ENCODE measurements at places on chromosomes 12 and 14.

- no peak for DNase-seq
These were observed 189.4 kb upstream of the DYRK2 start for GRCh38 chr12:67459173-67459572.

- no peak for DNase-seq
These were observed 370.9 kb downstream of the TMEM132D start for GRCh38 chr12:129532707-129533499.

DNA sequence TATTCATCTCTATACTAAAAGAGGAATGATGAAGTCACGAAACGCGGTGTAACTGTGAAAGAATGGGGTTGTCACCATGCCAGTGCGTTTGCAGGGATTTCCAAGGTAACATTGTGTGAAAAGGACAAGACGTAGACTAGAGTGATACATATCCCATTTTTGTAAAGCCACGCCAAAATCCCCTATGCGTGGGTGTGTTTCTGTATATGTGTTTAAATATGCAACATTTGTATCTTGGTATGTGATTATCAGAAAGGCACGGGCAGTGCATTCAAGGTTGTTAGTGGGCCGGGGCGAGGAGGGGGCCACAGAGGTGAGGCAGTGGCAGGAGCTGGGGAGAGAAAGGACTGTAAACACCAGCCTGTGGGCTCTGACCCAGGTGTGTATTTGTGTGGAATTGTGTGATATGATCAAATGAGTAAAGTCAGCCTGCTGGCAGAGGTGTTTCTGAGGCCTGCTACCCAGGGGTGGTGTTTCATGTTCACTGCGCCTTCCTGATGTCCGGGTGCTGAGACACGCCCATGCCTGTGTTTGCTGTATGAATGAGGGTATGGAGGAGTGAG, 137.8 kb downstream of the ADGRD1 start:
- no peak for DNase-seq

- no peak for DNase-seq
These were observed 152.3 kb downstream of the MSRB3 start for GRCh38 chr12:65430571-65431306.

- no peak for DNase-seq
These were observed 3.7 kb upstream of the KRT3 start for GRCh38 chr12:52799505-52800211.

DNA sequence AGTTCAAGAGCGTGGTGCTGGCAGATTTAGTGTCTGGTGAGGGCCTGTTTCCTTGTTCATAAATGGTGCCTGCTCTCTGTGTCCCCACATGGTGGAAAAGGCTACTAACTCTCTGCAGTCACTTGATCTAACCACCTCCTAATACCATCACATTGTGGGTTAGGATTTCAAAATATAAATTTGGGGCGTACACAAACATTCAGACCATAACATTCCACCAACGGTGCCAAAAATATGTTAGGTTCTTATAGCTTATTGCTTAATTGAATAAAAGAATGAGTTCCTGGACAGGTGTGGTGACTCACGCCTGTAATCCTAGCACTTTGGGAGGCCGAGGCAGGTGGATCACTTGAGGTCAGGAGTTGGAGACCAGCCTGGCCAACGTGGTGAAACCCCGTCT, 3.4 kb upstream of the DYRK2 start:
- DNase-seq: no peak

DNA sequence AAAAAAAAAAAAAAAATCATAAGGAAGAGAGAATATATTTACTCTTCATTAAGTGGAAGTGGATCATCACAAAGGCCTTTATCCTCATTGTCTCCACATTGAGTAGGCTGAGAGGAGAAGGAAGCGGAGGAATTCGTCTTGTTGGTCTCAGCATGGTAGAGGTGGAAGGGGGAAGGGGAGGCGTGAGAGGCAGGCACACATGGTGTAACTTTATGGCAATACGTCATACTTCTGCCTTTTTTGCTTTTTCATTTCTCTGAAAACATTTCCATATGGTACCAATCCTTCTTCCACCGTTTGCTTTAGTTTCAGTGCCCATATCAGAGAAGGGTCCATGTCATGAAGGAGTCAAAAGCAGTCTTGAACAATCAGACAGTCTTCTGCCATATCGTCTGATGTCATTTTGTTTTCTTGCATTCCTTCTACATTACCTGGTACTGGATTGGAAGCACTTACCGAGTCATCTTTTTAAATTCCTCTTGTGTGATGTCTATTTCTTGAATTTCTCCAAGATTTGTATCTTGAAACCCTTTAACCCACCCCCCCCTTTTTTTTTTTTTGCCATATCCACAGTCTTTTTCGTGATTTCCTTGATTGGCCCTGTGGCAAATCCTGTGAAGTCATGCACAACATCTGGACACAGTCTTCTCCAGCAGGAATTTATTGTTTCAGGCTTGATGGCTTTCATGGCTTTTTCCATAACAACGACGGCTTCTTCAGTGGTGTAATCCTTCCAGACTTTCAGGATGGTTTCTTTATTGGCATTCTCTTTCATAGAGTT, 8.9 kb downstream of the FUT8 start:
- DNase-seq: no peak

- no peak for DNase-seq
These were observed 717 bp downstream of the PPHLN1 start for GRCh38 chr12:42326541-42327226.
